CD4-positive, alpha-beta T cell treated with Interleukin-6 at 100 ng/mL for 8 hours (primary cell): ENCODE measurements at places on chromosomes 5 and 9.
A peak's percentile ranks its signal among the peaks of the same experiment; 100 is the strongest.

DNA sequence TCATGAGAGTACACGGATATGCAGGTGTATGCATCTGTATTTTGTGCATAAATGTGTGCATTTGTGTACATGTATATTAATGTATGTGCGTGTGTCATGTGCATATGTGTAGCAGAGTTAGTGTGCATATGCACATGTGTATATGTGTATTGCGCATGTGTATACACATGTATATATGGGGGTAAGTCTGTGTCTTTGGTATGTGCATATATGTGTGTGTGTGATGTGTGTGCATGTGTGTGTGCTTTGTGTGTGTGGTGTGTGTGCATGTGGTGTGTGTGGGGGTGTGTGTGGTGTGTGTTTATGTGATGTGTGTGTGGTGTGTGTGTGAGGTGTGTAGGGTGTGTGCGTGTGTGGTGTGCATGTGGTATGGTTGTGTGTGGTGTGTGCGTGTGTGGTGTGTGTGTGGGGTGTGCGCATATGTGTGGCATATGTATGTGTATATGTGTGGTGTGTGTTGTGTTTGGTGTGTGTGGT lies 13.1 kb upstream of the CTSL start:
- no peak for DNase-seq

GRCh38 chr5:37323607-37324006 lies 47.3 kb downstream of the NUP155 start:
- no peak for DNase-seq

DNA sequence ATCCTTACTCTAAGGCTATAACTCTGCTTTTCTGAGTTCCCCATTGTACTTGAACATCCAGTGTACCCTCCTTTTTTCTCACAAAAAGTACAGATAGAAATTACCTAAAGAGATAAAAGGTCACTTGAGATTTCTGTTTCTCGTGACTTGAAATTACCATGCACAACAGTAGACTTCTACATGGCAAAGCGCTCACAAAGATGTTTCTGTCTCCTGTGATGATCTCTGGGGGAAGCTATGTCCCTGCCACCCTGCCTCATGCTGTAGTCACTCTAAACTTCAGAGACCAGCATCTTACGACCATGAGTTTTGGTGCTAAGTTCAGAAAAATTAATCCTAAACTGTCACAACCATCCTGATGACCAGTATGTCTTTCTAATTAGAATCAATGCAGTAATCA lies 36.2 kb downstream of the NFIB start:
- DNase-seq, result no peak

DNA sequence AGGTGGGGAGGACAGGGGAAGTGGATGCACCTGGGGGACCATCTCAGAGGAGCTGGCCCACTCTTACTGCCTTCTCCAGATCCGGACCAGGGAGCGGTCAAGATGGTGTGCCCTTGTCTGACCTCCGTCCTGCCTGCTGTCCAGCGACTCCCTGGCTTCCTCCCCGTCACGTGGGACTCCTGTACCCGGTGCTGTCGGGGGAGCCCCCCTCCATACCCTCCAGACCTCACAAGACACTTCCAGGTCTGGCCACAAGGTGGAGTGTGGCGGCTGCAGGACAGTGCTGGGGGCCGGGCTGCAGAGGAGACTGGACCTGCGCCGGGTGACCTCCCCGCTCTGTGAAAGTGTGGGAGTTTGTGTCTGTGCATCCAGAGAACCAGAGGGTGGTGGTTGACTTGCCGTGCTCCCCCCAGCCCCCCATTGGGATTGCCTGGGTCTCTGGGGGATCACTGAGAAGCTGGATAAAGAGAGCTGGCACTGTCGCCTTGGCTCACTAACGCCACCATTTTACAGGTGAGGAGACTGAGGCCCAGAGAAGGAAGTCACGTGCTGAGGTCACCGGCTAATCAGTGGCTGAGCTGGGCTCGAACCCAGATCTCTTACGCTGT lies 1.9 kb upstream of the CRB2 start:
- peak; percentile 36 for DNase-seq
